ENCODE measurements at places on chromosomes 16 and 17. TPM values are rescaled to one million over a fixed set of nuclear protein-coding genes. Genes with fewer than 3 reads are reported as not detected.
A peak's percentile ranks its signal among the peaks of the same experiment; 100 is the strongest.

Gene STAC2
- not detected for total RNA-seq

- no peak overlapping the region for H3K27ac ChIP-seq
- peaks cover 9% of the 10 kb centered on the region for H3K4me1 ChIP-seq
- DNase-seq, result no peak
- no peaks in the 10 kb centered on the region for H3K27me3 ChIP-seq
- H3K36me3 ChIP-seq, result no peaks in the 10 kb centered on the region
- H3K4me3 ChIP-seq, result no peak overlapping the region
Measured at GRCh38 chr16:85967111-85967510, 68.1 kb downstream of the IRF8 start.

Gene ZFP90
- total RNA-seq, result 18.2 TPM

Gene ALOX15
- total RNA-seq, result not detected

DNA sequence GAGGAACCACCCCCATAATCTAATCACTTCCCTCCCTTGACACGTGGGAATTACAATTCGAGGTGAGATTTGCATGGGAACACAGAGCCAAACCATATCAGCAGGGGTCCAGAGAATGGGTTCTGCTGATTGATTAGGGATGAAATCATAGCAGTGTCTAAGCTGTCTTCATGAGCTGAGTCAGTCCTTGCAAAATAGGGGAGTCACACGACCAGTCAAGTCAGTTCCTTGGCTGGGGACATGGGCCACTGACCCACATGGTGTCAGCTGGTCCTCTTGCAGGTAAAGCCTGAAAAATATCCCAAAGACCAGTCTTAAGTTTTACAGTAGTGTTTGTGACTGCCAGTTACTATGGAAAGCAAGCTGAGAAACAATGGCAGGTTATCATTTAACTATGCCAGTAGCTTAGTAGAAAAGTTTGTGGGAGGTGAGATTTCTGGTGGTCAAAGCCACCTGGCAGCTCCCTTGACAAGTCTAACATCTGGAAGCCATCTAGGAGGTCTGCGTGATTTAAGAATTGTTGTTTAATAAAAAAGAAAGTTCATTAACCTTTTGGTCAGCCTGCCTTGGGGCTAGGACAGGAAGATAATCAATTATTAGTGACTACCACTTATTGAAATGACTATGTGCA lies 15.7 kb upstream of the ATF7IP2 start:
- H3K4me3 ChIP-seq, result no peak overlapping the region
- no peak for DNase-seq
- H3K27ac ChIP-seq, result no peak overlapping the region
- H3K27me3 ChIP-seq, result no peaks in the 10 kb centered on the region
- no peaks in the 10 kb centered on the region for H3K4me1 ChIP-seq

DNA sequence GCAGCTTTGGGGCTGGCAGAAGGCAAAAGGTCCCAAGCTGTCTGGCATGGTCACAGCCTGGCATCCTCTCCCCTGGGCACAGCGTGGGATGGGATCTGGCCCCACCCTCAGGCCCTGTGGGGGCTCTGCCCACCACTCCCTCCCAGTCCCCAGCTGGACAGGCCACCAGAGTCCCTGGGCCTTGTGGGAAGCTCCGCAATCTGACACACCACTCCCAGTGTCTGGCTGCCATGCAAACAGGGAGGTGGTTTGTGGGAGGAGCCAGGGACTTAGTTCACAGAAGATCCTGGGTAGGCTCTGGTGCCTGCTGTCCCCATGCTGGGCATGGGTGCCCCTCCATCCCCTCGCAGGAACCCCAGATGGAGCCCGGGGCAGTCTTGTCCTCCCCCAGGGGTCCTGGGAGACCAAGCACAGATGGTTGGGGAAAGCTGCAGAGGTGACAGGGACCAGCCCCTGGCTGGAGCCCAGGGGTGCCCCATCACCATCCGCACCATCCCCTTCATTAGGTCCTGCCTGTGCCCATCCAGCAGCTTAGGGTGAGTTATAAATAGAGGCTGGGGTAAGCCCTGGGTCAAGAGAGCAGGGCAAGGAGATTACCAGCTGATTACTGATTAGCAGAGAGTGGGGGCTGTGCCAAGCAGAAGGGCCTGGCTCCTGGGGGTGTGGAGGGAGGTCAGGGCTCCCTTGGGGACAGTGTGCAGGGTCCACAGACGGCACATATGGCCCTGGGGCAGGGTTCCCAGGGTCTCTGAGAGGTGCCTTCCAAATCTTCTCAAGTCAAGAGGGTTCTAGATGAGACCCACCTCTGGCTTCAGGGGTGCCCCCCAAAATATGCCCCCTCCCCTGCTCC lies 6.2 kb downstream of the FSCN2 start:
- peaks cover 3% of the 10 kb centered on the region for H3K27me3 ChIP-seq
- DNase-seq, result no peak
- H3K4me3 ChIP-seq, result no peak overlapping the region
- peaks cover 8% of the 10 kb centered on the region for H3K4me1 ChIP-seq

Gene CDYL2
- 15.1 TPM for total RNA-seq

Gene DNAH2
- total RNA-seq, result not detected

- DNase-seq, result no peak
- no peaks in the 10 kb centered on the region for H3K36me3 ChIP-seq
- peaks cover 77% of the 10 kb centered on the region for H3K27me3 ChIP-seq
- no peak overlapping the region for H3K27ac ChIP-seq
- H3K4me1 ChIP-seq, result peaks cover 38% of the 10 kb centered on the region
Measured at GRCh38 chr17:49993423-49994060, 1.5 kb downstream of the DLX3 start.

DNA sequence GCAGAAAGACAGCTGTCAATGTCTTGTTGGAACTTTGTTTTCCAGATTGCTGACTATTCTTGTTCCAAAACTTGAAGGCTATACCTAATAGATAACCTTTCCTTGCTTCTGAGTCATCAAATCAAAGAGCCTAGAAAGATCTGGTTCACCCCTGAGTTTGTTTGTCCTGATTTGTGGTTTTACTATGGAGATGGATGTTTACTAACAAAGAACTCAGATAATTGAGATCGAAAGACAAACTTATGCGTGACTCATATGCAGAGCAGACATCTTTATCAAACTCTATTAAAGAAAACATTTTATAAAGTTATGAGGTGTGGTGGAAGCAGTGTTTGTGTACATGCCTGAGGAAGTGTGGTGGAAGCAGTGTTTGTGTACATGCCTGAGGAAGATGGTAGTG lies 311.1 kb upstream of the TBX2 start:
- no peaks in the 10 kb centered on the region for H3K36me3 ChIP-seq
- no peaks in the 10 kb centered on the region for H3K27me3 ChIP-seq
- no peak for DNase-seq
- H3K27ac ChIP-seq, result no peak overlapping the region
- H3K4me3 ChIP-seq, result no peak overlapping the region

DNA sequence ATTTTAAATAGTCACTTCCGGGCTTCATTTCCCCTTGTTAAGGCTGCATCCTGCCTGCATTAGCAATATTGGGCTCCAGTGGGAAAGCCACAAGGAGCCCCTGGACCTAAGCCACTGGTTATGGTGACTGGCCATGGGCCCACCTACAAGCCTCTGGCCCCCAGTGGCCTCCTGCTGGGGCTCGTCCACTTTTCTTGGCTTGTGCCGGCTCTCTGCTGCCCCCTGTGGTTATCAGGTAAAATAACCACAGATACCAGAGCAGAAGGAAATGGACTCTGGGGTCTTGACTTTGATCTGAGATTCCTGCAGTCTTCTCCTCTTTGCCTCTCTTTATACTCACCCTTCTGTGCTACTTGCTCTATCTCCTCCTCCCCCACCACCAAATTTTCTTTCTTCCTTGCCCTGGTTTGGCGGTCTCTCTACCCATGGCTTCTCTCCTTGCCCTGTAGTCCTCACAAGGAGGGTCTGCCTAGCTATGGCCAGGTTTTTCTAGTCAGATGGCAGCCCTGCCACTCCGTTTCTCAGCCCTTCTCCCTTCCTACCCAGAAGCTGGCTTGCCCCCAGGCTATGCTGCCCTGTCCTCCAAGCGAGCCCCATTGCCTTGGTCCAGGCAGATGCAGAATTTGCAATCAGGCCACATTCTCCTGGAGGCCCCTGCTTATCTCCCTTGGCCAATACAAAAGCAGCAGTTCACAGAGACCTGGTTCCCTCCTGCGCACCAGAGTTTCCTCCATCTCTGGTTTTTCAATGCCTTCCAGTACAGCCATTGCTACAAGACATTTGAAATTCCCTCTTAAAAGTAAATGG lies 82.9 kb upstream of the RCVRN start:
- H3K4me1 ChIP-seq, result no peaks in the 10 kb centered on the region
- H3K27me3 ChIP-seq, result no peaks in the 10 kb centered on the region
- no peak overlapping the region for H3K27ac ChIP-seq
- DNase-seq, result no peak
- H3K36me3 ChIP-seq, result no peaks in the 10 kb centered on the region
- no peak overlapping the region for H3K4me3 ChIP-seq

Gene IGF2BP1
- total RNA-seq, result 8.7 TPM

DNA sequence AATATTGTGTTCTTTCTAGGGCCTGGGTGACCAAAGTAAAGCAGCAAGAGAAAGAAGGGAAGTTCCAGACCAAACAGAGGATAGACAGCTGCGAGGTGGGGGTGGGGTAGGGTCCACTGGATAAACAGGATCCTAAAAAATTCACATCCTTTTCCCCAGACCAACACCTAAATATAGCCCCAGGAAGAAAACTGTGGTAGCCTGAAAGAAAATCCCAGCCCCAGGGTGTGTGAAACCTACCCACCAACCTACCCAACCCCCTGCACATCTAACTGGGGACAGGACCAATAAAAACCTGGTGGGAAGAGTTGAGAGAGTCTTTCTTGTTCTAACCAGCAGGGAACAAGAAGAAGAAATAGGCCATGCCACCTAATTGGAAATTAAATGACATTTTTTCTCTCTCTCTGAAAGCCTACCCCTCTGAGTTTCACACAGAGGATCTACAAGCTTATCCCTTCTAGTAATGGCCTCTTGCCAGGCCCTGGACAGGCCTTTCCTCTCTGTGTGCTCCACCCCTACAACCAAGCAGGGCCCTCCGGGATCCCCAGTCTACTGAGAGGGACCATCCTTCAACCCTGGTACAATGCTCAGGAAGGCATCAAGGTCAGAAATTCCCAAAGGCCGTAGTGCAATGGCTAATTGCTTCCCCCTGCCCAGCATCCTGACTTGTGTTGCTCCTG lies 12.0 kb downstream of the MYO18A start:
- H3K27ac ChIP-seq, result no peak overlapping the region
- no peak for DNase-seq
- peaks cover 21% of the 10 kb centered on the region for H3K36me3 ChIP-seq
- peaks cover 12% of the 10 kb centered on the region for H3K4me1 ChIP-seq
- no peaks in the 10 kb centered on the region for H3K27me3 ChIP-seq
- H3K4me3 ChIP-seq, result no peak overlapping the region

- no peak for DNase-seq
- H3K4me1 ChIP-seq, result peaks cover 32% of the 10 kb centered on the region
- no peaks in the 10 kb centered on the region for H3K27me3 ChIP-seq
- H3K4me3 ChIP-seq, result no peak overlapping the region
Measured at GRCh38 chr17:18262111-18262510, 1.6 kb downstream of the MIEF2 start.

Gene DHRS7B
- total RNA-seq, result 18.4 TPM

GRCh38 chr16:87134628-87134995 lies 182.6 kb downstream of the C16orf95 start:
- H3K4me1 ChIP-seq, result peaks cover 29% of the 10 kb centered on the region
- no peak overlapping the region for H3K27ac ChIP-seq
- no peak overlapping the region for H3K4me3 ChIP-seq
- DNase-seq, result no peak

DNA sequence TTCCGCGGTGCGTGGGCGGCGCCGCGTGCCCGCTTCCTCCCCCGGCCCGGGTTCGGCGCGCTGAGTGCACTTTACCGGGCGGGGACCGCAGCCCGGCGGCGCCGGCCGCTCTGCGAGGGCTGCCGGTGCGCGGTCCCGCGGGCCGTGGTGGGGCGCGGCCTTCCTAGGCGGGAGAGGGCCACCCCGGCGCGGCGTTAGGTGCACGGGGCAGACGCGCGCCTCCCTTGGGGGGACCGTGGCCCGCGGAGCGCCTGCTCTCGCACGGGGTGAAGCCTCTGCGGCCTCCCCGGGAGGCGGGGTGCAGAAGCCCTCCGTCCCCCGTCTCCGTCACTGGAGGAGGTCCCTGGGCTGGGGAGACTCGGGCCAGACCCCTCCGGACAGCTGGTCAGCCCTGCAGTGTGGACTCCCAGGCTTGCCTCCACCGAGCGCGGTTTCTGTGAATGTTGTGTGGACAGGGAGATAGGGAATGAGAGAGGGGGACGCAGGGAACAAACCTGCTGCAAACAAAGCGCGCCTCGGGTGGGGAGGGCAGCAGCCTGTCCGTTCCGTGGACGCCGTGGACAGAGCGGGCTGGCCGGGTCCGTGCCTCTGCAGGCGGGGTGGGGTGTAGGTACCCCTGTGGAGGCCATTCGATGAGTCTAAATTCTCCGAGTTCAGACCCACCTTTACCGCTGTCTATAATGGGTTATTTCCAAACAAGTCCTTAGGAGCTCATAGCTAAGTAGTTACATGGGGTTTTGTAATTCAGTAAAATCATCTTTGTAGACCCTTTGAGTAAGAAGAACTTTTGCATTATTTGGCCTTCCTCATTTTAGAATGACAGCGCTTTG lies 721 bp downstream of the TBCD start:
- peaks cover 18% of the 10 kb centered on the region for H3K36me3 ChIP-seq
- H3K27me3 ChIP-seq, result no peaks in the 10 kb centered on the region
- H3K4me1 ChIP-seq, result peaks cover 11% of the 10 kb centered on the region
- no peak overlapping the region for H3K27ac ChIP-seq
- peak overlapping the region; percentile 98 for H3K4me3 ChIP-seq

DNA sequence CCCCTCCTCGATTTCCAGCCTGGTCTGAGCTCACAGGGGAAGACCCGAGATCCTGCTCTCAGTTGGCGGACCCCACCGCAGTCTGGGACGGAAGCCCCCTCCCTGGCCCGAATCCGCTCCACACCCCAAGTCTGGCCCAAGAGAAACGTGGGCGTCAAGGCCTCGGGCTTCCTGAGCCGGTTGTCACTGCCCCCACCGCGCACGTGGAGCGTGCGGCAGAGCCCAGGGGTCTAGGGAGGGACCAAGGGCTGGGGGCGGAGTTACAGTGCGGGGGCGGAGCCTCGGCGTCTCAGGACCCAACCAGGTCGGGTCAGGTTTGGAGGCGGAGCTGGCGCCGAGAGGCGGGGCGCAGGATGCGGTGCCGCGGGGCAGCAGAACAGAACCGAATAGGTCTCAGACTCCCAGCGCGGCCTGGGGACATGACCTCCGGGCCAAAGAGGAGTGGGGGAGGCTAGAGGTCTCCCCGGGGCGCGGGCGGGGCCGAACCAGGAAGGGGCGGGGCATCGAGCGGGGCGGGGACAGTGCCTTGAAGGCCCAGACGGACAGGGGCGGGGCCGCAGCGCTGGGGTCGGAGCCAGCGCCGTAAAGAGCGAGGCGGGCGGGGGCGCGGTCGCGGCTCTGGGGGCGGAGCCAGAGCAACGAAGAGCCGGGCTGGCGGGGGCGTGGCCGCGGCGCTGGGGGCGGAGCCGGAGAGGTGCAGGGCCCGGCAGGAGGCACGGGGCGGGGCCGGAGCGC lies 431 bp upstream of the ZFPM1 start:
- peak overlapping the region; percentile 64 for H3K4me3 ChIP-seq
- peaks cover 5% of the 10 kb centered on the region for H3K27me3 ChIP-seq
- DNase-seq, result peak; percentile 98
- H3K36me3 ChIP-seq, result no peaks in the 10 kb centered on the region
